Central memory CD8-positive, alpha-beta T cell (primary cell): ENCODE measurements at places on chromosomes 1 and 21.

DNA sequence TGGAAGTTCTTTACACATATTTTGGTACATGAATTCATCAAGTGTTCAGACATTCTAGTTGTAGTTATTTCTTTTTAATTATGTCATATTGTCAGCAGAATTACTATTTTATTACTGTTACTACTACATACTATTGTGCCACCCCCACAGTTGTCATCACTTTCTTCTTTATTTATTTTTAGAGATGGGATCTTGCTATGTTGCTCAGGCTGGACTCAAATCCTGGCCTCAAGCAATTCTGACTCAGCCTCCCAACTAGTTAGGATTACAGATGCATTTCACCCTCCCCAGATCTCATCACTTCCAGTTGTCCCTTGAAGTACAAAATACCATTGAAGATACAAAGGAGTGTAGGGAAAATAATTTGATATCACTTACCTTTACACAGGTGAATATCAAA, 258.0 kb downstream of the KCTD3 start:
- no peak for DNase-seq

- DNase-seq: no peak
Observed at GRCh38 chr1:155086856-155087535, 8.4 kb downstream of the EFNA3 start.

DNA sequence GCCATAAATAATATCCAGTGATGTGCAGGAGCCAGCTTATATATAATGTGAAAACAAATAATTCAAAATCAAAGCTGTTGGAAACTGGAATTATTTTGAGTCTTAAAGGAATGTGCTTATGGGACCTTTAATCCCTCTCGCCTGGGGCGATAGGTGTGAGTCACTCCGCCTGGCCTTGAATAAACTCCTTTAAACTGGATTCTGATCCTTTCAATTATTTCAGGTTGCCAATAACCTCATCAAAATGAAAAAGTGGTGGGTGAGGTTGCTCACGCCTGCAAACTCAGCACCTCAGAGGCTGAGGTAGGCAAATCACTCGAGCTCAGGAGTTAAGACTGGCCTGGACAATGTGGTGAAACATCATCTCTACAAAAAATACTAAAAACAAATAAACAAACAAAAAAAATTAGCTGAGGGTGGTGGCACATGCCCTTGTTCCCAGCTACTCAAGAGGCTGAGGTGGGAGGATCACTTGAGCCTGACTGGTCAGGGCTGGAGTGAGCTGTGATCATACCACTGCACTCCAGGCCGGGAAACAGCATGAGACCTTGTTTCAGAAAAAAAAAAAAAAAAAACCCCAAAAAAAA, 11.4 kb upstream of the SLC2A5 start:
- no peak for DNase-seq

DNA sequence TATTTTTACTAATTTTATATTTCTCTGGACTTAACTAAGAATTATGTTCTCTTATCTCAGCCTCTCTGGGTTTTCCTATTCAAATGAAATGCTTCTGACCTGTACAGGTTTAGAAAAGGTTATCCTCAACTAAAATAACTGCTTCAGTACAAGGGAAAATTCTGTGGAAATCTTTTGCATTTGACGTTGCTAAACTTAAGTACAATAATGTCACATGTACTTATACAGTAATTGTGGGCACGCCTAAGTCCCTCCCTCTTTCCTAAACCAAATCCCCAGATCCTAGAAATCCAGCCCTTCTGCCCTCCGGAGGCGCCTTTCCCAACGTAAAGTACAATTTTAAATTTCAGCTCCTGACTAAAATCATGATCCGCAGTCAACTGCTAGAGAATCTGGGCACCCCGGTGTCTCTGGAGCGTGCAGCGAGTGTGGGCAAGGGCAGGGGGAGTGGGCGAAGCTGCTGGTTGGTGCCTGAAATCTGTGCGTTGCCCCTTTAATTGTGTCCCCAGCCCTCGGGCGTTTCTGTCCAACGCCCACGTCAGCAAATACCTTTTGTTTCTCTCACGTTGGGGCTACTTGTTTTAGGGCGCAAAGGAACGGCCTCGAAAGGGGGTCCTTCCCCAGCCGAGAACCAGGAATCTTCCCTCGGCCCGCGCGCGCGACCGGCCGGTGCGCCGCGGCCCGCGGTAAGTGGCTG, at the start of gene ZBTB8A:
TSS of gene ZBTB8A (plus strand) at position 541 of the 697 bp plus-strand sequence. CDS start 53,505 bp downstream, outside the sequence.
- DNase-seq: no peak

GRCh38 chr1:153150846-153151245, at the start of gene SPRR2G:
SPRR2G (minus strand) TSS chr1:153150890; CDS start chr1:153150110, 780 bp downstream.
- no peak for DNase-seq

DNA sequence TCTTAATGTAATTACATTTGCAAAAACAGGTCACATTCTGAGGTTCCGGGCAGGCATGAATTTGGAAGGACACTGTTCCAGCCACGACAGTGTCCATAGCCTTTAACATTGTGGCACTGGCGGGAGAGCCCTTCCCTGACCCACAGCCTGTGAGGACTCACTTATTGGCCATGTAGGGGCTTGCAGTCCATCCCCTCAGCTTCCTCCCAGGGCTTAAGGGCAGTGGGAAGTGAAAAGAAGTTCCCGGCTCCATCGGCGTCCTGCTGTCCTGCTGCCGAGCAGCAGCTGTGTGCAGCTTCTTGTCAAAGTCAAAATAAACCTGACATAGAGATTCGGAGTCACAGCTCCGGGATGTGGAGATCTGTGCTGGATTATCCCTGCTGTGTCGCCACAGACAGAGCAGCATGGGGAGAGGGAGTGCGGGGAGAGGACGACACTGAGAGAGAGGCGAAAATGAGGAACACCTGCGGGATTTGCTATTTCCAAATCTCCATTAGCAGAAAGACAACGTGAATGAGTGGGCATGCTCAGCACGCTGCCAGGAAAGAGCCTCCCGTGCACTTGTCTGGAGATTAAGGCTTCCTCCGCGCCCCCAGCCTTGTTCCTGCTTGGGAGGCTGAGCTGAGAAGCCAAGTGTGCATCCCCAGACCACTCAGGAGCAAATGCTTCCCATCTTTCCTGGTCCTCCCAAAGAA, 260.3 kb downstream of the ASTN1 start:
- DNase-seq: no peak

DNA sequence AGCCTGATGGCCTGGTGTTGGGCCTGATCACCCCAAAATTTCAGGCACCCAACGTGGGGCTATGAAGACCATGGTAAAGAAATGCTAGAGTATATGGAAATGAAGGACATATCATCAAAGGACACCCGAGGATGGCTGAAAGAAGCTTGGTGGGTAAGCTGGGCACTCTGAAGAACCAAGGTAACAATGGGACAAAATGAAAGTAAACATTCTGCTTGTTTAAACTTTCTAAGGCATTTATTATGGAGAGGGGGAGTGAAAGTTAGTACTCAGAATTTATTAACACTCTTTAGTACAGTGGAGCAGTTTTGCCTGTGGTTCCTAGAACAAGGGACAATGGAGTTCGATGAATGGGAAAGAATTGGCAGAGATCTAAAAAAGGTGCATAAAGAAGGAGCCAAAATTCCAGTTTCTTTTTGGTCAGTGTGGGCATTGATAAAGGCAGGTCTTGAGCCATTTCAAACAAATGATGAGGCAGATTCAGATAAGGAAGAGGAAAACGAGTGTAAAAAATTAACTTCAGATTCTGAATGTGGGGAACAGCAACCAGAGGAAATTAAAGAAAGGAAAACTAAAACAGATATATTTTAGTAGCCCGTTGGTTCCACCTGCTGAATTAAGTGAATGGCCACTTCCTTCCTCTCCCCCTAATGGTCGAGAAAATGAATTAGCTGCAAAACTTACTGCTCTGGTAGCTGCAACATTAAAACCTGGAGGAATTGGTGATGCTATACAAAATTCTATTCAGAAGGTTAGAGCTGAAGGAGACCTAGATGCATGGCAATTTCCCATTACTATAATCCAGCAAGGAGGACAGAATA, 8.4 kb upstream of the PM20D1 start:
- no peak for DNase-seq

GRCh38 chr1:107142666-107143065, 1.8 kb downstream of the NTNG1 start:
- no peak for DNase-seq

- DNase-seq: no peak
Observed at GRCh38 chr1:205809942-205810345, 3.1 kb downstream of the SLC41A1 start.

GRCh38 chr21:35229290-35229689, 180.2 kb upstream of the RUNX1 start:
- DNase-seq: no peak

DNA sequence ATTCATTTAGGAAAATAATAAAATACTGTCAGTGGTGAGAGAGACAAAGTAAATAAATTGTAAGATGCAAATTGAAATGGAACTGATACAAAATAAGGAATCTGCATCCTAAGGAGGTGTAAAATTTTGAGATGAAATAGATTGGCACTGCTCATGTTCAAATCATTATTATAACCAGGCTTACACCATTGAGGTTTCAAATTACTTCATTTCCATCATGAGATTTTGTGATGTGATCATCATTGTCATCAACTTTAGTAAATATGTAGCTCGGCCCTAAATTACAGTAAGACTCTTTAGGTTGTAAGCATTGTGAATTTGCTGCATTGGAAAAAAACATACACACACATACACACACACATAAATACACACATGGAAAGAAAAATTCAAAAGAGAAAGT, 123.4 kb downstream of the SDCCAG8 start:
- DNase-seq: no peak

- DNase-seq: no peak
Observed at GRCh38 chr1:58818976-58819375, 35.1 kb upstream of the JUN start.

DNA sequence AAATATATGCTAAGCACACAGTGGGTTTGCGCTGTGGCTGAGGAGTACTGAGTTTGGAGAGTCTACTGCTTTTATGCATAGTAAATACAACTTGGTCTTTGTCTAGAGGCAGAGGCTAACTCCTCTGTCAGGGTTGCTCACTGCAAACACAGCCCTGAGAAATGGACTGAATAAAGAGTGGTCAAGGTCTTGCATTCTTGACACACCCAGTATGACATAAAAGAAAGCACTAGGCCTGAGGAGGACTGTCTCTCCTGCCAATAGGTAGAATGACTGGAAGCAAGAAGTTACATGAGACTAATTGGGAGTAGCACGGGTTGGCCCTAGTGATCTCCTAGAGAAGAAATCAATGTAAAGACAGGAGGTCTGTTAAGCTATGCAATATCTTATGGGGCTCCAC, 367.2 kb upstream of the B3GALT2 start:
- no peak for DNase-seq

DNA sequence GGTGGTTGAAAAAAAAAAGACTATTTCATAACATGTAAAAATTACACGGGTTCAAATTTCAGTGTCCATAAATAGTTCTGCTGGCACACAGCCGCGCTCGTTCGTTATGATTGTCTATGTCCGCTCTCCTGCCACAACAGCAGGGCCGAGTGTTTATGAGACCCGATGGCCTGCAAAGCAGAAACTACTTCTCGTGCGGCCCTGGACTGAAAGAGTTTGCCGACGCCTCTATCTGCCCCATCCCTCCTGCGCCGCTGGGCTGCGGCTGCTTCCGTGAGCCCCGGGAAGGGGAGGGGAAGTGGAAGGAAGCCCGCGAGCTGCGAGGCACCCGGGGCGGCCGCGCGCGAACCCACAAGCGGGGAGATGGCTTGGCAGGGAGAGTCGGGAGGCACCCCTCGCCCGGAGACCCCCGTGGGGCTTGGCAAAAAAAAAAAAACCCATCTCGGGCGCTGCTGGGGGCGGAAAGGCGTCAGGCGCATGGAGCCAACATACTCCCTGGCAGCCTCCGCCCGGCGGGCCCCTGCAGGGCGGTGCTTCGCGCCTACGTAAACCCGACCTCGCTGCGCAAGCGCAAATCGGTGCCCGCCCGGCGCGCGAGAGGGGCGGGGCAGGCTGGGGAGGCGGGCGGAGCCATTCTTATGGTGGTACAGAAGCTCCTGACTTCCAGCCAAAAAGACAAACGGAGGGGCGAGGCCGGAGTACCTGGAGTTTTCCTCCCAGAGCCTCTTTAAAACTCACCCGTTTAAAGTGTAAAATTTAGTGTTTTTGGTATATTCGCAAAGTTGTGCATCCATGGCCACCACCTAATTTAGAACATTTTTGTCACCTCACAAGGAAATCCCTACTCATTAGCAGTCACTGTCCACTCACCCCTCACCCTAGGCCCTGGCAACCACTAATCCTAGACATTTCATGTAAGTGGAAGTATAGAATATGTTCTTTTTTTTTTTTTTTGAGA, 8.3 kb downstream of the SLC27A3 start:
- peak; percentile 86 for DNase-seq

DNA sequence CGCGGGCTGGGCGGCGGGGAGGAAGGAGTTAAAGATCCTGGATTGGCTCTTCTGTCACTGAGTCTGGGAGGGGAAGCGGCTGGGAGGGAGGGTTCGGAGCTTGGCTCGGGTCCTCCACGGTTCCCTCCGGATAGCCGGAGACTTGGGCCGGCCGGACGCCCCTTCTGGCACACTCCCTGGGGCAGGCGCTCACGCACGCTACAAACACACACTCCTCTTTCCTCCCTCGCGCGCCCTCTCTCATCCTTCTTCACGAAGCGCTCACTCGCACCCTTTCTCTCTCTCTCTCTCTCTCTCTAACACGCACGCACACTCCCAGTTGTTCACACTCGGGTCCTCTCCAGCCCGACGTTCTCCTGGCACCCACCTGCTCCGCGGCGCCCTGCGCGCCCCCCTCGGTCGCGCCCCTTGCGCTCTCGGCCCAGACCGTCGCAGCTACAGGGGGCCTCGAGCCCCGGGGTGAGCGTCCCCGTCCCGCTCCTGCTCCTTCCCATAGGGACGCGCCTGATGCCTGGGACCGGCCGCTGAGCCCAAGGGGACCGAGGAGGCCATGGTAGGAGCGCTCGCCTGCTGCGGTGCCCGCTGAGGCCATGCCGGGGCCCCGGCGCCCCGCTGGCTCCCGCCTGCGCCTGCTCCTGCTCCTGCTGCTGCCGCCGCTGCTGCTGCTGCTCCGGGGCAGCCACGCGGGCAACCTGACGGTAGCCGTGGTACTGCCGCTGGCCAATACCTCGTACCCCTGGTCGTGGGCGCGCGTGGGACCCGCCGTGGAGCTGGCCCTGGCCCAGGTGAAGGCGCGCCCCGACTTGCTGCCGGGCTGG, at the start of gene NPR1:
TSS of gene NPR1 (plus strand) at position 170 of the 818 bp plus-strand sequence. CDS start at position 591, 421 bp downstream.
- no peak for DNase-seq

GRCh38 chr1:2555634-2556276, 416 bp upstream of the TNFRSF14 start:
- DNase-seq: peak; percentile 49

DNA sequence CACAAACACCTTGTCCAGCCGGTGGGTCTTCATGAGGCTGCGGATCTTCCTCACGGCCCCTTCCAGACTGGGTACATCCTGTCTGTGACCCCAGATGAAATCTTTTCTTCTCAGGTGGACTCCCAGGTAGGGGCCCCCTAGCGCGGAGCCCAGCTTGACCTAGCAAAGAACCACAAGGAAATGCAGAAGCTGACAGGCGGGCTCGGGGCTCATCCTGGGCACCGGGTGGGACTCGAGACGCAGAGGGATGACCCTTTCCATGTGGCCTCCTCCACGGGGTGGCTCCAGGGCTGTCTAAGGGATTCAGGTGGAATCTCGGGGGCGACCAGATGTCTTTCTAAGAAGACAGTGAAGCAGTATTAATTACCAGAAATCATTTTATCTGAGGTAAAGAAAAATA, 17.8 kb downstream of the POFUT2 start:
- DNase-seq: no peak

GRCh38 chr21:39675590-39675989, 62.9 kb downstream of the B3GALT5 start:
- no peak for DNase-seq
